ENCODE measurements at places on chromosomes 7 and 10.

GRCh38 chr7:116399819-116400218 is 99.7 kb upstream of the CAV2 start:
- no peak for DNase-seq

- DNase-seq: no peak
These were observed 10.4 kb upstream of the STRIP2 start for GRCh38 chr7:129423700-129424410.

GRCh38 chr10:98349508-98349922 is 65.5 kb downstream of the PYROXD2 start:
- DNase-seq: no peak

DNA sequence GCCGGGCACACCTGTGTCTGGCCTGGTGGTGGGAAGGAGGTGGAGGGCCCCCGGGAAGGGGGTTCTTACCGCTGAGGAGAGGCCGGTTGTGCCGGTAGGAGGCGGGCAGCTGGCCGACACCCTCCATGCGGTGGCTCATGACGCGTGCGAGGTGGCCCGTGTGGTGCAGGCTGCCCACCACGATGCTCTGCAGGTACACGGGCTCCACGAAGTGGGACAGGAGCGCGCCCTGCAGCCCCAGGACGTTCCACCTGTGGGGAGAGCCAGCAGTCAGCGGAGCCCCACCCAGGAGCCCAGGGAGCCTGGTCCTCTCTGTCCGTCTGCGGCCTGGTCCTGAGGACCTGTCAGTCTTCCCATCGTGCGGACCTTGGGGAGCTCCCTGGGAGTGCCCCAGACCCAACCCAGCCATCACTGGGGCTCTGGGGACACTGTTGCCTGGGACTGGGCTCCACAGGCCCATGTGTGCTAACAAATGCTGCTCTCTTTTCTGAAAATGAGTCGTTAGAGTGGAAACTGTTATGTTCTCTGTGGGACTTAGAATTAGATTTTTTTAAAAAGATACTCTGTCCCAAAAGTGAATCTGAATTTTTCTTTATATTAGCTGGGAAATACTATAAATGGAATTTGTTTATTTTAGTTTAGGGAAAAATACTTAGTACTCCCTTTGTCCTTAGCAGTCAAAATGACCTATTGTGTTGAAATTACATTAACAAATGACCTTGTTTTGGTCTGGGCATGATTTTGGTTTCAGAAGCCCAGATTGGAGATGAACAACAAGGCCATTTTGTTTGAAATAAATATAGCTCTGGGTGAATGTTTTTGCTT is 143.9 kb downstream of the WDR37 start:
- DNase-seq: peak; percentile 6

DNA sequence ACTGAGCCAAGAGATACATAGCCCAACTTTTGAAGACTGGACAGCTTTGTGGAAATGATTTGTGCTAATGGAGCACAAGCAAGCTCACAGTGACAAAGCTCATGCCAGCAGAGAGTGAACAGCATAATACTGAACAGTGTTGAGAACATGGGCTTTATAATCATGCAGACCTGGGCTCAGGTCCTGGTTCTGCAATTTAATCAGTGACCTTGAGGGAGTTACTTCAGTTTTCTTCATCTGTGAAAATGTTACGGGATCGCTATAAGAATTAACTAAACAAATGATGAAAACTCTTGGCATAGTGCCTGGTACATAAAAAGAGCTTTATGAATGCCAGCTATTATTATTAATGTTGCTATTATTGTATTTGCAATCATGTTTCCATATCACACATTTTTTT is 690.5 kb upstream of the LRRN3 start:
- DNase-seq: no peak

DNA sequence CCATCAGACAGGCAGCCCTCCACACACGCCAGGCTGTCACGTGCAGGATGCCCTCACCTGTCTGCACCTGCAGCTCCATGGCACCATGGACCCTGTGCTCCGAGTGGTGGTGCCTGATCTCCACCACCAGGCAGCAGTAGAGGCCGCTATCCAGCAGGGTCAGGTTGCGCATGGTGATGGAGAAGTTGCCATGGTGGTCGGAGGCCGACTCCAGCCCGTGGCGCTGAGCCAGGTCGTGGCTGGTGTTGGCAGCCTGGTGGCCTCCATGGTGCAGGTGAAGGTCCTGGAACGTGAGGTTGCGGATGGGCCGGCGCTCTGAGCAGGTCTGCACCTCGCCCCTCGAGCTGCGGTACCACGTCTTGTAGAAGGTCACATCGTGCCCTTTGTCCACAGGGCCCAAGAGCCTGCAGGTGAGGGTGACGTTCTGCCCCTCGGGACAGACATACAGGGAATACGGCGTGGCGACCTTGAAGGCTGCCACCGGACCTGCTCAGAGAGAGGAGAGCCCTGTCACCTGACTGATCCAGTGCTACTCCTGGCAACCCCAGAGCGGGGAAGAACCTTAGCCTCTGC is 11.7 kb downstream of the VSIR start:
- DNase-seq: no peak

DNA sequence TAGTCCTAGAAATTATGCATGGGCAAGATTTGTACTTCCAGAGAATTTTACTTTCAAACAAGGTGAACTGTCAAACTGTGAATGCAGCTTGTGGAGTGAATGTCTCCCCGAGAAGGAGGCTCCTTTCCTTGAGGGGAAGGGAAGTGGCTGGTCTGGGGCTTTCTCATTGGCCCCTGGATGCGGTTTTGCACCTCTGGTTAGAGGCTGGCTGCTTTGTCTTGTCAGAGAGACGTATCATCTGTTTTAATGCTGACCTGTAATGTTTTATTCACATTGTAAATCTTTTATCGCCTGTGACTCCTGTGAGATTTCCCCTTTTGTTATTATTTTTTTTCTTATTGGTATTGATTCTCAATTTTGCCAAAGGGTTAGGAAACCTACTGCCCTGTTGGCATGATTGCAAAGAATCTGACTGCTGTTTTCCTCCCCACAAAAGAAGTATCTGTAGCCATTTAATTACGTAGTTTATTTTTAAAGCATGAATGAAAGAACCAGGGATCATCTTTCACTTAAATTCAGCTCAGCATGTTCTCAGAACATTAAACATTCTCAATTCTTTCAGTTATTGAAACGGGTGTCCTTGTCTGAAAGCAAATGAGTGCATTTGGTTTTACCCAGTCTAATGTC is 238.3 kb upstream of the NFE2L3 start:
- no peak for DNase-seq

DNA sequence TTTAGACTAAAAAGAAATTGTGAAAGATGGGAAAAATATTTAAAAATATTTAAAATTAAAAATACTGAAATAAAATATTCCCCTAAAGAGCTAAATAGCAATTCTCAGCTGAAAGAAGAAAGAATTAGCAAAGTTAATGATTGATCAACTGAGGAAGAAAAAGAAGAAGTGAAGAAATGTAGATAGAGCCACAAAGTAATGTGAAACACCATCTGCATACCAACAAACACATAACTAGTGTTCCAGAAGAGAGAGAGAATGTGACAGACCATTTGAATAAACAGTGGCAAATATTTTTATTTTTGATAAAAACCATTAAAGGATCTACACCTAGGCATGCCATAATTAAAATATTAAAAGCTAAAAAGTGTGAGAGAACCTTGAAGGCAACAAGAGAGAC is 784.5 kb upstream of the ZWINT start:
- no peak for DNase-seq

GRCh38 chr7:99248391-99249095 is 24.1 kb upstream of the MYH16 start:
- DNase-seq: no peak

GRCh38 chr7:82443547-82444219 is at the start of gene CACNA2D1:
CACNA2D1 (minus strand) TSS chr7:82443777.
- DNase-seq: peak; percentile 24

DNA sequence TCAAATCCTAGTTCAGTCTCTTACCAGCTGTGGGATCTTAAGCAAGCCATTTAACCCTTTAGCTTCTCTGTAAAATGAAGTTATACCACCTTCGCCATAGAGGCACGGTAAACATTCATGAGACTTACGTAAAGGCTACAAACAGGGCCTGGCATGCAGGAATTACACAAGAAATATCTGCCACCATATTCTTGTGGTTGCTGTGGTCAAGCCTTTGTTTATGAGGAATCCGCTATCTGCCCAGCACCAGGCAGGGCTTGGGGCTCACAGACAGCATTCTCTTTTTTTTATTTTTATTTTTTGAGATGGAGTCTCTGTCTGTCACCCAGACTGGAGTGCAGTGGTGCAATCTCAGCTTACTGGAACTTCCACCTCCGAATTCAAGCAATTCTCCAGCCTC is 9.9 kb downstream of the AIFM2 start:
- DNase-seq: no peak

- peak; percentile 89 for DNase-seq
These were observed 338.2 kb upstream of the PRKCQ start for GRCh38 chr10:6918305-6918704.

DNA sequence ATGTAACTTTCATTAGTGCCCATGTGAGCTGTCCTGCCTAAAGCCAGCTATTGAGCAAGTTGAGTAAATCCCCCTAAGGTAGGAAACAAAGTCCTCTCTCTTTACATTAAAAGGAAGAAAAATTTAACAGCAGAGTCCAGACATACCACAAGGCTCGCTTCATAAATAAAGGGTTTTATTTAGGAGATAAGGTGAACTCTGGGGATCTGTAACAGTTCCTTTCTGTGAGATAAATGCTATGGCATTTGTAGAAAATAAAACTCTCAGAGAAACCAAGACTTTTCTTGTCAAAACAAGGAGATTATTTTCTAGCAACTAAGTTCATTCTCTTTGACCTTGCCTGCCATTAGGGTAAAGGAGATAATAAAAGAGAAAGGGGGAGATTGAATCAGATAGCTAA is 32.3 kb upstream of the LYZL1 start:
- DNase-seq: no peak

- no peak for DNase-seq
These were observed 349 bp upstream of the GNG11 start for GRCh38 chr7:93921186-93921585.

- DNase-seq: no peak
These were observed 27.1 kb downstream of the PCGF5 start for GRCh38 chr10:91247360-91248111.

- DNase-seq: no peak
These were observed 297.6 kb downstream of the MTERF1 start for GRCh38 chr7:91582799-91583477.

DNA sequence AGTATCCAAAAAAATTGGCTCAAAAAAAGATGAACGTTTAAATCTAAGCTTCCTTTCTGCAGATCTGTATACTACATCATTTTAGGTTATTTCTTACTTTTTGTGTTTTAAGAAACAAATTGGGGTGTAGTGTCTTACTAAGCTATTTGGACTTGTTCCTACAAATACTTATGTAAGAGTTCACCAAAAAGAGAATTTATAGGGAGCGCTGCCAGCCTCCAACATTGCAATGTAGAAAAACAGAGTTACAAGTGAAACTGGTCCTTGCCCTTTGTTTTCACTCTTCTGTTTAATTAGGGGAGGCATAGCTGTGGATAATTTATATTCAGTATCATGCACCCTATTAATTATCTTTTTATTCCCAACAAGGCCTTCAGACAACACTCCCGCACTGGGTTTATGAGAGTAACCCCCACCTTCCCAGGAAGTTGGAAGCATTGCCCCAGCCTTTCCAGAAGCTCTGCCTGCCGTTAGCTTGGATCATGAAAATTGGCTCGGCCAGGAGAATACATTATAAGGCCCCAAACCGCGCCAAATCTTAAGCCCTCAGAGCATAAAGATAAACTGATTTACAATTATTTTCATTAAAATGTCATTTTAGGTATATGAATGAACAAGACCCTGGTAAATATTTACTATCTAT is 261.8 kb upstream of the KLF6 start:
- no peak for DNase-seq

DNA sequence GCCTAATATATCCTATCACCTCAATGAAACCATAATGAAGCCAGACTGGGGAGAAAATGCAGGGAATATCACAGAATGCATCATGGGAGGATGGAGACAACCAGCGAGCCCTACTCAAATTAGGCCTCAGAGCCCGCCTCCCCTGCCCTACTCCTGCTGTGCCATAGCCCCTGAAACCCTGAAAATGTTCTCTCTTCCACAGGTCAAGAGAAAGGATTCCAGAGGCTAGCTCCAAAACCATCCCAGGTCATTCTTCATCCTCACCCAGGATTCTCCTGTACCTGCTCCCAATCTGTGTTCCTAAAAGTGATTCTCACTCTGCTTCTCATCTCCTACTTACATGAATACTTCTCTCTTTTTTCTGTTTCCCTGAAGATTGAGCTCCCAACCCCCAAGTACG is 31.5 kb downstream of the PRSS2 start:
- DNase-seq: no peak

- no peak for DNase-seq
These were observed 186.8 kb upstream of the TMEM229A start for GRCh38 chr7:124219681-124220080.

GRCh38 chr7:12281038-12281437 is 69.9 kb downstream of the TMEM106B start:
- no peak for DNase-seq

DNA sequence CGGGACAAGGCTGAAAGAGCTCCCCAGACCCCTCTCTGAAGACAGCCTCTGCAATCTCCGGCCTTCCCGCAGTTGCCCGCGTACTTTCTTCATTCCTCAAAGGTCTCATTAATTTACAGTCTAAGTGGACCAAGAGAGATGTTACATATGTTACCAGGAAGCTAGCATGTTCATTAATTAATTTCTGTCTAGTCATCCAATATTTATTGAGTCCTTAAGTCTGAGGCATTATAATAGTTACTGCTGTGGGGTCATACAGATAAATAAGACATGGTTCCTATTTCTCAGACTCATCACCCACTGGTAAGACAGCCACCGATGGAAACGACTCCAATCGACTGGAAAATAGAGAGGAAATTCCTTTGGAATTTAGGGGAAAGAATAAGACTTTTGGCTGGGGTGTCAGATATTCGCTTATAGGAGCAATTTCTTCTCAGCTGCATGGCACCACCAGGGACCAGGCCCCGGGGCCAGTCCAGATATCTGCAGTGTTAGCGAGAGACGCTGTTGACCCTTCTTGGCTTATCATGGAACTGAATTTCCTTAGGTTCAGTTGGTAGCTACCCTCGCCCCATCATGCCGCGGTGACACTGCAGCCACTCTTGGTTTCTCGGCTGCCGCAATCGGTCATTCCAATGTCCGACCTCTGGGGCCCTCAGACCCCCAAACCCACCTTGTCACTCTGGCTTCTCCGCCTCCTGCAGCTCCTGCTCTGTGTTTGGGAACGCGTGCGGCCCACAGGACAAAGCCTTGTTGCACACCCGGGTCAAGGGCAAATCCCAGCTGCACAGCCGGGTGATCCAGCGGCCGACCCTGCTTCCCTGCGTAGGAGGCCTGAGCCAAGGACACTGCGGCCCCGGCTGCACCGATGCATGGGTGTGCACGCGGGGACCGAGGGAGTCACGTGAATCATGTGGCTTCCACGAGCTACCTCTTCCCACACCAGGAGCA is 383.2 kb downstream of the DNAJB6 start:
- no peak for DNase-seq

- peak; percentile 25 for DNase-seq
These were observed 179.0 kb downstream of the NOC3L start for GRCh38 chr10:94183666-94184264.

- DNase-seq: no peak
These were observed 1188.3 kb upstream of the SORCS1 start for GRCh38 chr10:108352771-108353170.

Measured in stimulated activated CD8-positive, alpha-beta memory T cell treated with anti-CD3 and anti-CD28 coated beads, Interleukin-4, amount 100 ng/mL, for 48 hours (primary cell).